ENCODE measurements at places on chromosomes 16 and 17. TPM values are rescaled to one million over a fixed set of nuclear protein-coding genes. Genes with fewer than 3 reads are reported as not detected.

Gene ZNF174
- total RNA-seq, result 5.4 TPM

Gene KRTAP16-1
- 0.34 TPM for total RNA-seq

GRCh38 chr16:2148714-2149629 lies 547 bp downstream of the RAB26 start:
- DNase-seq, result no peak

GRCh38 chr17:4446326-4447071 lies 12.8 kb downstream of the SPNS3 start:
- DNase-seq, result no peak

DNA sequence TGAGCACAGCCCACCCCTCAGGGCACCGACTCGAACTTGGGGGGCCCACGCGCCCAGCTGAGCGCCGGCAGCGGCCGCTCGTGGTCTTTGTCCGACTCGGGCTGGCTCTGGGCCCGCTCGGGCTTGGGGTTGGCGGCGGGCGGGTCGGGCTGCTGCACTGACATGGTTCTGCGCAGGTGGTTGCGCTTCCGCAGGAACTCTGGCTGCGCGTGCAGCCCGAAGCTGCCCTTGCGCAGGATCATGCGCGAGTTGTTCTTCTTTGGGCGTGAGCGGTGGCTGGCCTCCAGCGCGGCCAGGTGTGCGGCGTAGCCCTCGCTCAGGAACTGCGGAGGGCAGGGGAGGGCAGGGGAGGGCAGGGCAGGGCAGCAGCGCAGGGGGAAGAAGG lies 11.1 kb downstream of the PIMREG start:
- DNase-seq, result peak; percentile 24

DNA sequence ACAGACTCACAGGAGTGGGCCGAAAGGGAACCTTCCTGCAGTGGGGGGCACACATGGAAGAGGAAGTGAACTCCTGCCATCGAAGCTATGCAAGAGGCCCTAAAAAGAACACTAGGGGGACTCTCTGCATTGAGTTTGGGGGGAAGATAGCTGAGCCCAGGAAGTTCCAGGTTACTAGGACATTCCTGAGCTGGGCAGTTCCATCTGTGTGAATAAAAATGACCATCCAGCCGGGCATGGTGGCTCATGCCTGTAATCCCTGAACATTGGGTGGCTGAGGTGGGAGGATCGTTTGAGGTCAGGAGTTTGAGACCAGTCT lies 211.8 kb downstream of the ZNF423 start:
- DNase-seq, result no peak

DNA sequence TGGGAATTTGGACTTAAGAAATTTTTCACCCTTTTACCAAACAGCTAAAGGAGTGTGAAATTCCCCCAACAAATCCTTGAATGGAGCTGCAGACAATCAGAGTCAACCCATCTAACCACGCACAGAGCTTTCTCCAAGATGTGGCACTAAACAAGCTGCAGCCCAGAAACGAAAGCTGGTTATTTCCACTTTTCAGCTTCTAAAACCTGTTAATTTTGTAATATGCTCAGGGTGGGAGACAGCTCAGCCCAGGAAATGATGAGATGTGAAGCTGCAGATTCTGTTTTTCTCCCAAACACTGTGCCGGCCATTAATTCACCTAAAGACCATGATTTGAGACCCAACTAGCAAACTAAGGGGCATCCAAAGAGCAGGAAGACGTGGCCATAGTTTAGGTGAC lies 33.2 kb upstream of the ABR start:
- no peak for DNase-seq

GRCh38 chr17:38881600-38882191 lies 11.8 kb downstream of the LASP1 start:
- DNase-seq, result no peak

DNA sequence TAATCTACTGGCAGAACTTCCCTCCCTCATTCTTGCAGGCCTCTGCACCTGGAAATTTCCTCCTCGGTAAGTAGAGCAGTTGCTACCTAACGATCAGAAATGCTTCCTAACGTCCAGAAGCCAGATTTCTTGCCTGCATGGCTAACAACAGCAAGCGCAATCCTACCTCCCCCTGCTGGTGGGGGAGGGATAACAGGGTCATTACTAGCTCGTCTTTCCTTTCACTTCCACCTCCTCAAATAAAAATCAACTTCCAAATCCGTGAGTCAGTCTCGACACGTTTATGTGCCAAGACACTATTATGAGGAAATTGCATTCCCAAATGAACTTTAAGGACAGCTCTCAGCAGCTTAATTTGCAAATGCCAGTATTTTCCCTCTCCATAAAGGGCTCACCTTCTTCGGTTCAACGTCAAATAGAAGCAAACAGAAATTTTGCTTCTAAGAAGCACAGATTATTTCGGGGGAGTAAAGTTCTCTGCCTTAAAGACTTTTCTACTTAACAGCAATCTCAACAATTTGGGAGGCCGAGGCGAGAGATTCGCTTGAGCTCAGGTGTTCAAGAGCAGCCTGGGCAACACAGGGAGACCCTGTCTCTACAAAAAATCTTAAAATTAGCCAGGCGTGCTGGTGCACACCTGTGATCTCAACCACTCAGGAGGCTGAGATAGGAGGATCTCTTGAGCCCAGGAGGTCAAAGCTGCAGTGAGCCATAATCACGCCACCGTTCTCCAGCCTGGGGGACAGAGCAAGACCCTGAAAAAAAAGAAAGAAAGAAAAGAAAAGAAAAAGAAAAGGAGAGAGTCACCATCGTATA lies 188.6 kb upstream of the PSMD7 start:
- no peak for DNase-seq

DNA sequence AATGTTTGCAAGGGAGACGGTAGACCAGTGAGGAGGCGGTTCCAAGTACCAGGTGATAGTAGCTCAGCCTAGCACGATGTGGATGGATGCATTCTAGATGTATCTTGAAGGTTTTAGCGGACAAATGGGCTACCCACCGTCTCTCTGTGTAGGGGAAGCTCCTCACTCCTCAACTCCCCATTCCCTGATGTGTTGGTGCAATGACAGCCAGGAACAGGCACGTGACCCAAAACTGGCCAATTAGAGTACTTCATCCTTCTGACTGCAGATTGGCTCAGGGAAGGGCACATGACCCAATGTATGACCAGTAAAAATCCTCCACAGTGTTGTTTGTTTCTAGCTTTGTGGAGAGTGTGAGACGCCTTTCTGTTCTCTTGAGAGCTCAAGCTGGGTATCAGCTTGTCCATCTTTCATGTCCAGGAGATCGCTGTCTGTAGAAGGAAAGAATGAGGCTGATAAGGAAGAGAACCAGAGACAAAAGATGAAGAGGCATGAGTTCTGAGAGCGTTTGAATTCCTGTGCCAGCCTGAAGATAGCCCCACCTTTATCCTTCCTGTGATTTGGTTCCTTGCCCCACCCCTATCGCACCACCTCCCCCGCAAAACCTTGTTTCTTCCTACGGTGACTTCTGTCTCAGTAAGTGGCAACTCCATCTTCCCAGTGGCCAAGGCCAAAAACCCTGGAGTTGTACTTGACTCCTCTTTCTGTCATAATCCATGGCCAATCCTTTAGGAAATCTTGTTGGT lies 2.3 kb upstream of the BORCS6 start:
- peak; percentile 33 for DNase-seq

DNA sequence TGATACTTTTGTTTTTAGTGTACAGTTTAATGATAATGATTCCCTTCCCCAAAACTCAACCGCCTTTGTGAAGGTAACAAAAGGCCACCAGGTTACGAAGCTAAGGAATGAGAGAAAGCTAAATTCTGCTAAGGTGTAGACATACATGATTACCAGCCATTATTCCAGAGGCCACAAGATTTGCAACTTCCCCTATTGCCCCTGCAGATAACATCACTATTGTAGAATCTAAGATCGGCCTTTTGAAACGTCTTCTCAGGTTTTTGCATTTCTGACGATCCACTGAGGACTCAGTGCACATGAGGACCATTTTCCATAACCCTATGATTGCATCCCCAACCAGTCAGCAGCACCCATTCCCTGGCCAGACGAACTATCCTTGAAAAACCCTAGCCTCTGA lies 33.9 kb upstream of the SNN start:
- DNase-seq, result no peak

GRCh38 chr16:74561626-74562025 lies 45.3 kb downstream of the GLG1 start:
- no peak for DNase-seq

GRCh38 chr17:76726231-76726775 lies at the start of gene JMJD6:
Gene JMJD6 (minus strand): TSS chr17:76726606. CDS start chr17:76726475, 131 bp downstream.
- no peak for DNase-seq

All from T-helper 17 cell (primary cell).